ENCODE measurements at places on chromosomes 6 and 20. TPM values are rescaled to one million over a fixed set of nuclear protein-coding genes. Genes with fewer than 3 reads are reported as not detected.

DNA sequence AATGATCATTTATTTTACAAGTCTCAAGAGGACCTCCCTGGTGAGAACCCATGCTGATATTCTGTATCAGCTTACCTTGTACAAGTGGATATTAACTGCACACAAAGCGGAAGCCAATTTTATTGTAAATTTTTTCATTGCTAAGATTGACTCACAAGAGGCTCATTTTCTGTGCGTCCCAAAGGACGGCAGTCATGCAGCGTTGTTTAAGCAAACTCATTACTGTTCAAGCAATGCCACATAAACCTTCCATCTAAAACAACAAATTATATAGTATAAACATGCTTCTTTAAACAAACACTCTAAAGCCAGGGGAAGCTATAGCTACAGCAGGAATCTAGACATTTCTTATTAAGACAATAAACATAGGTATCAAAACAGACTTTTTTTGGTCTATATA lies 575.3 kb downstream of the FRK start:
- DNase-seq, result no peak

DNA sequence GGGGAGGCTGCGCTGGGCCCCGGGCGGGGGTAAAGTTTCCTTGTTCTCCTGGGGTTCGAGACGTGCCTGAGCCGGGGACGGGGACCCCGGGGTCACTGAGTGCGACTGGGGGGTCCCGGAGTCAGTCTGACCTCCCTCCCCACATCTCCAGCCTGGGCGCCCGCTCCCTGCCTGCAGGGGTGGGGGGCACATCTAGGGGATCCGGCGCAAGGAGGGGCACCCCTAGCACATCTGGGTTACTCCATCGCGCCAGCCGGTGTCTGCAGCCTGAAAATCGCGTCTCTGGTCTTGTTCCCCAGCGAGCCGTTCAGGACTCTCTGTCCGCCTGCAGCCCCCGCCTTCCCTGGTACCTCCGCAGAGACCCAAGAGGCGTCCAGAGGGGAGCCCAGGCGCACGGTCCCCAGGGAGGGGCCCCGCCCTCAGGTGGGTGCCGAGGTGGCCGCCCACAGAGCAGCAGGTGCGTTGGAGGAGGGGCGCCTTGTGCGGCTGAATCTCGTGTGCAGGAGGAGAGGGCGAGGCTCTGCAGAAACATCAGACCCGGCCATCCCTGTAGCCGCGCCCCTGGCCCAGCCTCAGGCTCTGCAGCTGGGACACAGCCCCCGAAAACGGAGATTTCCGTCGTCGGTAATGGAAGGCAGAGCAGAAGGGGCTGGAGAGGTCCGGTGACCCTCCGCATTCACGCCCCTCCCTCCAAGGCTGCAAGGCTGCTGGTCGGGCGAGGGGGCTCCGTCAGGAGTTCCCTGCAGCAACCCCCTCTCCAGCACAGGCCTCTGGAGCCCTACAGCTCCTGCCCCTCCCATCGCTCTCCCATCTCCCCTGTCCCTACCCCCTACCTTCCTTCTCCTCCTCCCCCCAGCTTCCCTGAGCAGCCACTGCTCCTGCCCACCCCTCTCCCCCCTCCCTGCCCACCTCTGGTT lies 628 bp upstream of the CHRNA4 start:
- no peak for DNase-seq

DNA sequence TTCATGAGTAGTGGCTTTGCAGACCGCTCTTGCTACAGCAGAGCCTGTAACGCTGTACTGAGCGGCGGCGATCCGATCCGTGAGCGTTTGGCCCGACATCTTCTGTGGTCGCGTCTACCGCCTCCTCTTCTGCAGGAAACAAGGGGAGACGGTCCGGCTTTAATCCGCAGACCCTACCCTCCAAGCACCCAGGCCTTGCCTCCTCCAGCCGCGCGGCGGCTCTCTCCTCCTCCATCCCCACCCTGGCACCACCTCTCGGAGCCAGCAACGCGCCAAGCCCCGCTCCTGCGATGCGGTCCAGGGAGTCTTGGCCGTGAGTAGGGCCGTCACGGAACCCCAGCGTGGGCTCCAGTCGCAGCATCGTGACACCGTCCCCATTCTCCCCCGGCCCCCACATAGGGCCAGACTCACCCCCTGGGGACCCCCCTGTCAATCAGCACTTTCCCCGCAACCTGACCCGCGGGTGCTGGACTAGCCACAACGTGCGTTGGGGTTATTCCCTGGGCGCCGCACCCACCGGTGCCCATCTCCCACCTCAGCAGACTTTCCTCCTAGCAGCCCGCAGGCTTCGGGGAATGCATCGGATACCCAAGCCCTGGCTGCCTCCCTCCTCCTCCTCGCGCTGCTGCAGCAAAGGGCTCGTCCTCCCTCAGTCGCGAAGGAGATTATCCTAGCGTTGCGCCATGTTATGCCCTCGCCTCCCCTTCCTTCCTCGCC lies 914 bp downstream of the SNAP91 start:
- peak; percentile 32 for DNase-seq

GRCh38 chr6:45569210-45569945 lies 191.6 kb upstream of the SUPT3H start:
- peak; percentile 30 for DNase-seq

DNA sequence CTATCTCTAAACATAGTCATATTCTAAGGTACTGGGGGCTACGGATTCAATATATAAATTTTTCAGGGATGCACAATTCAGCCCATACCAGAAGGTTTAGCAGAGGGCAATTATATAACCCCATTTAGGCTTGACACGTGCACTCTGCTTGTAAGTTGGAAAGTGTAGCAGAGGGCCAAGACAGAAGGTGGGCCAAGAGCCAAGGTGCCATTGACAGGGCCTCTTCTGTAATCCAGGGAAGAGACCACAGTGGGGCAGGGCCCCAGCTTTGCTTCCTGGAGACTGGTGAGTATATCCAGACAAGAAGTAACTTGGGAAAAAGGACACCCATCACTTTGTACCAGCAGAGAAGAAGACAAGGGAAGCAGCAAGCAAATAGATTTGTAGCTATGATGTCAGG lies 672.4 kb upstream of the MARCKS start:
- DNase-seq, result no peak

HLA-DQB1 gene
- polyA plus RNA-seq, result 7.7 TPM

Measured in testis (tissue), 5 donors.